Cerebellar nuclear complex (tissue), 1 donor: ENCODE measurements at places on chromosomes 5 and 9.

GRCh38 chr9:36625006-36625615 is 52.4 kb downstream of the MELK start:
- no peak for DNase-seq

DNA sequence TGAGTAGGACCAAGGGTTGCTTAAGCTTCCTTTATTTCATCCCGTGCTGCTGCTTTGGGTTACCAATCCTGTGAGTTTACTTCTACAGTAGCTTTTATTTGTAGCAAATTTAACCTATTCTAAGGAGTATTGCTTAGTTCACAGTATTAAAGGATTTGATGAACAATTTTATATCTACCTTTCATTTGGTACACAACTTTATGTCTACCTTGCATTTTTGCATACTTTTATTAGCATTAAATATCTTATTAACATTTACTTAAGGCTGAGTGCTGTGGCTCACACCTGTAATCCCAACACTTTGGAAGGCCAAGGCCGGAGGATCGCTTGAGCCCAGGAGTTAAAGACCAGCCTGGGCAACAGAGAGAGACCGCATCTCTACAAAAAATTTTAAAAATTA is 4.2 kb downstream of the GTF3C4 start:
- DNase-seq: no peak

- DNase-seq: no peak
Measured at GRCh38 chr5:113574417-113574816, 60.9 kb downstream of the YTHDC2 start.

DNA sequence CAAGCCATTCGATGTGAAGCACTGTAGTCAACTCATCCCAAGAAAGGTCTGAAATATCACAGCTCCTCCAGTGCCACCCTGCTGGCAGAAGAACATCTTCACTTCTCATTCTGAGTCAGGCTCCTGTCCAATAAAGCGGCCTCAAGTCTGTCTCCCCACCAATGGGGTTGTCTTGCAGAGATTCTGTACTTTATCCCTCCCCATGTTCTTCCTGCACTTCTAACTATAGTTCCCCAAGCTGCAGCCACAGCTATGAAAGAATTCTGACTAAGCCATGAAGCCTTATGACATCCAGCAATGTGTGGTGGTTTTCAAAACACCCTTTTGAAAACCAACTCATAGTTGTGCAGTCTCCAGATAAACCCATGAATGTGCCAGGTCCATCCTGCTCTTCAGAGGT is 6.8 kb downstream of the MACROH2A1 start:
- DNase-seq: no peak

DNA sequence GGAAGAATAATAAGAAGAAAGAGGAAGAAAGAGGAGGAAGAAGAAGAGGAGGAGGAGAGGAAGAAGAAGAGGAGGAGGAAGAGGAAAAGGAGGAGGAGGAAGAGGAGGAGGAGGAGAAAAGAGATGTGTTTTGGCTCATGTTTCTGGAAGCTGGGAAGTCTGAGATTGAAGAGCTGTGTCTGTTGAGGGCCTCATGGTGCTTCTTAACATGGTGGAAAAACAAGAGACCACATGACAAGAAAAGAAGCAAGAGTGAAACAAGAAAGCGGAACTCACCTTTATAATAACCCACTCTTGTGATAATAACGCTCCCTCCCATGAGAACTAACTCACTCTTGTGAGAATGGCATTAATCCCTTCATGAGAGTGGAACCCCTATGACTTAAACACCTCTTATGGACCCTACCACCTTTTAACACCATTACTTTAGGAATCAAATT is 36.1 kb upstream of the RANBP6 start:
- DNase-seq: no peak

- DNase-seq: no peak
Measured at GRCh38 chr9:129803676-129804060, 684 bp downstream of the TOR1B start.

DNA sequence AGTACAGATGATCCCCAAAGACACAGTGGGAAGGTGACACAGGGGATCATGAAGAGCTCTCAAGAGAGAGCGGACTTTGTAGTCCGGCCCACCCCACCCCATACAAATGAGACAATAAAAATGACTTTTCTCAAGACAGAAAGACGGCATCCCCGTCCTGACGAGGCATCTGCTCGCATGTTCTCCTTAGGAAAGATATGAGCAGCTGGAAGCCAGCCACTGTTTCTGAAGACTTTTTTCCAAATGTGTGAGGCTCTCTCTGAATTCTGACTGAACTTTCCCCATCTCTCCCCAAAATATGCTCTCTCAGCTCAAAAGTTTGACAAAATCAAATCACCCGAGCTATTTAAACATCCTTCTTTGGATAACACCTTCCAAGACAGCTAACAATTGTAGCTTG is 105.2 kb downstream of the RFK start:
- DNase-seq: no peak

- DNase-seq: no peak
Measured at GRCh38 chr9:95725045-95725444, 150.4 kb upstream of the ERCC6L2 start.

DNA sequence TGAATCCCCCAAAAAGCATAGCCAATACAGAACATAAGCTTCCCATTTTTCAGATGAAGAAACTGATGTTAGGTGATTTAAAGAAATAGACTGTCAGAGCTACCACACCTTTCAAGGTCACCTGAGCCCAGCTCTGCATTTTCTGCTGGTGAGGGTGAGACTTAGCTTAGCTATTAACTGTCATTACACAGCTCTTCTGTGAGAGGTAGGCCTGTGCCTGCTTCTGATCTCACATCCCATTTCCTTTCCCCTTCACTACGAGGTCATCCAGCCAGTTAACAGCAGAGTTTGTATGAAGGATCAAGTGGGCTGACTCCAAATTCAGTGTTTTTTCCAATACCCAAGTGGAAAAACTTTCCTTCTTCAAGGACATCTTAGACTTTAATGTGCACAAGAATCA is 528.6 kb upstream of the CLINT1 start:
- DNase-seq: no peak
